ENCODE measurements at places on chromosomes 11 and 22.

- DNase-seq: no peak
These were observed 590 bp downstream of the ATG13 start for GRCh38 chr11:46617972-46618314.

GRCh38 chr11:112024178-112024772 is 933 bp upstream of the DLAT start:
- peak; percentile 51 for DNase-seq

DNA sequence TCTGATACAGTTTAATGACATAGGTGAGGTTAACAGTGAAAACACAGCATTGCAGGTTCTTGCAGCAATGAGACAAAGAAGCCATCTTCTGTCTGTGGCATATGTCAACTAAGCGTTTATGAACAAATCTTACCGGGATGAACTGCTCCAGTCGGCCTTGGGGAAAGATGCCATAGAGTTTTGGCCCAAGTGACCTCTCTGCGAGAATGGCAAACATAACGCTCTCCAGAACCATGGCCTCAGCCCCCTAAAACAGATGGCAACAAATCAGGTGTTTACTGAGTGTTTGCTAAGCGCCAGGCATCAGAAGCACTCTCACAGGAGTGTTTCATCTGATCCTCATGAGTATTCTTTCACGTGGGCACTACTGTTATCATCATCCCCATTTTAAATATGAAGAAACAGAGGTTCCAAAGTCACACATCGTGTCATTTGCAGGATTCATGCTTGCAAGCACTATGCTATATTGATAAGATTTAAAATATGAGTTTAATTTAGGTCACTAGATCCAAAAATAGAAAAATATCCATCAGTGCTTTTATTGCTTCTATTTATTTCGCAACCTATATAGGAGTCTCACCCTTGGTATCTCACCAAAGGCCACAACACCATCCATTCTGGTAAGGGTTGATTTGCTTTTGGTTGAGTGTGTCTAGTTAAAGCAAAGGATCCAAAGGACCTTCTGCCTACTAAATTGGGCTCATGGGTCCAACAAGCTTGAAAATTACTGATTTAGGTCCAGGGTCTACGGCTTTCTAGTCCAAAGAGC is 35.9 kb downstream of the TCIRG1 start:
- no peak for DNase-seq

- no peak for DNase-seq
These were observed 58.7 kb upstream of the CHST1 start for GRCh38 chr11:45724153-45724552.
